ENCODE measurements at places on chromosomes 13 and 19.

DNA sequence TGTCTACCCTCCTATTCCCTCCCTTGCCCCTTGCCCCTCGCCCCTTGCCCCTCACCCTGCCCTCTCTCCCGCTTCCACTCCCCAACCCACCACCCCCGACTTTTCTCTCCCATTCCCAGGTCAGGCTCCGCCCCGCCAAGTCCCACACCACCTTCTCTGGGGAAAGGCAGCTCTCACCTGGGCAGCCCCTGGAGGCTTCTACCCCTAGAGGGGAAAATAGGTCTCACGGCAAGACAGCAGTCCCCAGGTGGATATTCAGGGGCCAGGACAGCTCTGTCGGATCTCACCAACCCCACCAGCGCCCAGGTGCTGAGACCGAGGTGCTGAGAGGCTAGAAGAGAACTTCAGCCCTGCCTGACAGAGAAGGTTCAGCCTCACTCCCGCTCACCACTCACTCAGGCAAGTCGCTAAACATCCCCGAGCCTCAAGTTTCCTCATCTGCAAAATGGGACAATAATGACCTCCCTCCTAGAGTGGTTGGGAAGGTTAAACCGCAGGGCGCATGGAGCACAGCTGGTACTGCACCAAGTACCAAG is 1.4 kb upstream of the ERFL start:
- no peak for DNase-seq

GRCh38 chr13:107234319-107235073 is 666.6 kb upstream of the ARGLU1 start:
- no peak for DNase-seq

DNA sequence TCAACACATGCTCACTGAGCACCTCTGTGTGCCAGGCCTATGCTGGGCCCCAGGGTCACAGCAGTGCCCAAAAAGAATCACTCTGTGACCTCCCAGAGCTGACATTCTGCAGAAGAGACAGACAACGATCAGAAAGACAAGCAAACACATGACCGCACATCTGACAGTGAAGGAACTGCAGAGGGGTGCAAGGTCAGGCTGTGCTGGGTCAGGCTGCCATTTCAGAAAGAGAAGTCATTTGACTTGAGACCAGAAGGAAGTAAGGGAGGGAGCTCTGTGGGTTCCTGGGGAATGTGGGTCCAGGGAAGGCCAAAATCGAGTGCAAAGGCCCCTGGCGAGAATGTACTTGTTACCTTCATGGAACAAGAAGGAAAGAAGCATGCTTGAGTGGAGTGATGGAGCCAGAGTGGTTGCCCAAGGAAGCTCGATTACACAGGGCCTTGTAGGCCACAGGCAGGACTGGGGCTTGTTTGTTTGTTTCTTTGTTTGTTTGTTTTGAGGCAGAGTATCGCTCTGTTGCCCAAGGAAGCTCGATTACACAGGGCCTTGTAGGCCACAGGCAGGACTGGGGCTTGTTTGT is 11.4 kb upstream of the CD22 start:
- no peak for DNase-seq

DNA sequence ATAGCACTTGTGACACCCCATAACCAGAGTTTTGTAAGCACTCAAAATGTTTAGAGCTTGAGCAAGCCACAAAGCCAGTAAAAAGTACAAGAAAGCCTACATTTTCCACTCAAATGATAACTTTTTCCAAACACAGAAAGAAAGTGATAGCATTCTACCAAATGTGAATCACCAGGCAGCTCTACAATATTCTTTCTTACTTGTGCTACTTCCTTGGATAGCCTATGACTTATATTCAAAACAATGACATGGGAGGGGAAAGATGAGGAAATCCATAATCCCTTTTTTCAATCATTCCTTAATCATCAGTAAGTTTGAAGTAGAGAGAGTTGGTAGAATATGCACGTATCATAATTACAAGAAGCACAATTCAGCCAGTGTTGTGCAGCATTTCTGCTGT is 650.8 kb upstream of the PCDH9 start:
- DNase-seq = no peak

DNA sequence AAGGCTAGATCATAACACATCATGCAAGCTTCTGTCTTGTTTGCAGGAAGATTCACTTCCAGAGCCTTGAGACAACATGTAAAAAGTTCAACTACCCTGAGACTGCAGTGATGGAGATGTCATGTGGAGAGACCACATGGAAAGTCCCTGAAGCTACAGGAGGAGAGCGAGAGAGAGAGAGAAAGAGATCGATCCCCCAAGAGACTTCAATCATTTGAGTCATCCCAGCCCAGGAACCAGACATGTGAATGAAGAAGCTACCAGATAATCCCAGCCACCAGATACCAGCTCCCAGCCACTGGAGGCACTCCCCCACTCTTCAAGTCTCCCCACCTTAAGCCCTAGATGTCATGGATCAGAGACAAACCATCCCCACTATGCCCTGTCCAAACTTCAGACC is 10.7 kb upstream of the EVI5L start:
- DNase-seq = no peak

- no peak for DNase-seq
Measured at GRCh38 chr13:52353193-52353592, 52.8 kb downstream of the THSD1 start.

DNA sequence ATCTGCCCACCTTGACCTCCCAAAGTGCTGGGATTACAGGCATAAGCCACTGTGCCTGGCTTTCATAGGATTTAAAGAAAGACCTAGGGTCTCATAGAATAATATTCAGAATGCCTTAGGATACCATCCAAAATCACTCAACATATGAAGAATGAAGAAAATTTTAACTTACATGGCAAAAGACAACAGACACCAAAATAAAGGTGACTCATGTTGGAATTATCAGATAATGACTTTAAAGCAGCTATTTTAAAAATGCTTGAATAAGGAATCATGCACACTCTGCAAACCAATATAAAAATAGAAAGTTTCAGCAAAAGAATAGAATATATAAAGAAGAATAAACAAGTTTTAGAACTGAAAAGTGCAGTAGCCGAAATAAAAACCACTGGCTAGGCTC is 29.3 kb downstream of the ZNF566 start:
- DNase-seq = no peak

GRCh38 chr19:18173054-18173571 is 500 bp upstream of the IFI30 start:
- no peak for DNase-seq

GRCh38 chr13:81745391-81745790 is 1404.5 kb upstream of the SPRY2 start:
- no peak for DNase-seq

- no peak for DNase-seq
Measured at GRCh38 chr13:112966776-112967175, 2.2 kb upstream of the MCF2L start.

DNA sequence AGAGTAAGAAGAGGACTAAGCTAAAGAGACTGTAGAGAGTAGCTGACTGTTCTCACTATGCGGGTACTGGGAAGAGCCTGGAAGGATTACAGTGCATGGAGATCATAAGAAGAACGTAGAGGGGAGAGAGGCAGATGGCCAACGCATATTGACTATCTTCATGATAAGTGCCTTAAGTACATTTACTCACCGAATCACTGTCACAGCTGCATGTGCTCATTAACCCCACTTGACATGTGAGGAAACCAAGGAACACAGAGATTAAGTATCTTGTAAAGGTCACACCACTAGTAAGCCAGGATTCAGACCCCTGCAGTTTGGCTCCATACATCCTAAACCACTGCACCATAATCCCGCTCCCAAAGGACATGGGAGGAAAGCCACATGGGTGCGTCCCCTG is 34.1 kb downstream of the SMAD9 start:
- no peak for DNase-seq

GRCh38 chr19:30160426-30160825 is 211.8 kb upstream of the ZNF536 start:
- DNase-seq = no peak

Measured in ureter (tissue), 1 donor.